ENCODE measurements at places on chromosomes 1 and 21.

DNA sequence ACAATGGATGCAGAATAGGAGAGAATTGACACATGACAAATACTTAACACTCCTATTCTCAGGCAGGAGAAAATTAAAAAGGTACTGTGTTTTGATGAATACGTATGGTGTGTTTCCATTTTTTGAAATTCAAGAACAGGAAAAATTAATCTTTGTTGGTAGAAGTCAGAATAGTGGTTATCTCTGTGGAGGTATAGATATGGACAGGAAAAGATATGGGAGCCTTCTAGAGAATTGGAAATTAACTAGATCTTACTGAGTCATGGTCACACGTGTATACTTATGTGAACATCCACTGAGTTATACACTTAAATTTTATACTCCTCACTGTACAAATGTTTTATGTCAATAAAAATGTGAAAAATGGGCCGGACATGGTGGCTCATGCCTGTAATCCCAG, 9.9 kb upstream of the TUT4 start:
- DNase-seq = no peak

GRCh38 chr1:69914976-69915765, 290.2 kb downstream of the LRRC40 start:
- no peak for DNase-seq

- DNase-seq = no peak
Observed at GRCh38 chr1:217403026-217403720, 227.7 kb downstream of the GPATCH2 start.

DNA sequence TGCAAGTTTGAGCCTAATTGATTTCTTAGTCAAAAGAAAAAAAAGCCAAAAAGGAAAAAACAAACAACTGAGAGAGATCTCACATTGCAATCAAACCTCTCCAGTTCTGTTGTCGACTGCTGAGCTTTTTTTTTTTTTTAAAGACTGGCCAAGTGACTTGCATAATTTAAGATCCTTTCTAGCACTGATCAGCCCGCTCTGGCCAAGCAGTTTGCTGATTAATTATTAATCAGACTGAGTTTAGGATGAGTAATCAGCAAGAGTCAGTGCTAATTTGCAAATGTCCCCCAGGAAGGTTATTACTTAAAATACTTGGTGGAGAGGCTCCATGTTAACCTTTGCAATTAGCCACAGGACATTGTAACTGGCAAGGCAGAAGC, 39.3 kb downstream of the HMGB4 start:
- DNase-seq = no peak

- DNase-seq = no peak
Observed at GRCh38 chr1:29456685-29457435, 220.5 kb downstream of the PTPRU start.

DNA sequence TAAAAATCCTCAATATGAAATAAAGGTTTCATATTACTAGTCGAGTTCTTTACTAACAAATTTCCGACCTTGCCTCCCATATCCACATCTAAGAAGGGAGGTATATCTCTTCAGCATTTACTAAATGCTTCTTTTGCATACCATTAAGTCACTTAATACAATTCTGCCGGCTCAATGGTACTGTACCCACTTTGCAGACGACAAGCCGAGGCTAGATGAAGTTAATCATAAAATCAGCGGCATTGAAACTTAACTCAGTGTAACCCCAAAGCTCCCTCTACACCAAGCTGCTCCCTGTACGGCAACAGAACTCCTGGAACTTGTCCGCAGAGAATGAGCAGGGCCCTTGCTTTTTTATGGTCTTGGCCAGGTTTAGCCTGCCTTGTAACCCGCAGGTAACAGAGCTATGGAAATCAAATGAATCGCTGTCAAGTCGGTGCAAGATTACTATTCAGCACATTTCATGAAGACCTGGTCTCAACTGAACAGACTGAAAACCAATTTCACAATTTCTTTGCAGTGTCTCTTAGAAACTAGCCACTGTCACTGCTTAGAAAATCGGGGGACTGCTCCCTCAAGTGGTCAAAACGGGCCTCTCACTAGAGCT, 738 bp downstream of the INTS7 start:
- no peak for DNase-seq

DNA sequence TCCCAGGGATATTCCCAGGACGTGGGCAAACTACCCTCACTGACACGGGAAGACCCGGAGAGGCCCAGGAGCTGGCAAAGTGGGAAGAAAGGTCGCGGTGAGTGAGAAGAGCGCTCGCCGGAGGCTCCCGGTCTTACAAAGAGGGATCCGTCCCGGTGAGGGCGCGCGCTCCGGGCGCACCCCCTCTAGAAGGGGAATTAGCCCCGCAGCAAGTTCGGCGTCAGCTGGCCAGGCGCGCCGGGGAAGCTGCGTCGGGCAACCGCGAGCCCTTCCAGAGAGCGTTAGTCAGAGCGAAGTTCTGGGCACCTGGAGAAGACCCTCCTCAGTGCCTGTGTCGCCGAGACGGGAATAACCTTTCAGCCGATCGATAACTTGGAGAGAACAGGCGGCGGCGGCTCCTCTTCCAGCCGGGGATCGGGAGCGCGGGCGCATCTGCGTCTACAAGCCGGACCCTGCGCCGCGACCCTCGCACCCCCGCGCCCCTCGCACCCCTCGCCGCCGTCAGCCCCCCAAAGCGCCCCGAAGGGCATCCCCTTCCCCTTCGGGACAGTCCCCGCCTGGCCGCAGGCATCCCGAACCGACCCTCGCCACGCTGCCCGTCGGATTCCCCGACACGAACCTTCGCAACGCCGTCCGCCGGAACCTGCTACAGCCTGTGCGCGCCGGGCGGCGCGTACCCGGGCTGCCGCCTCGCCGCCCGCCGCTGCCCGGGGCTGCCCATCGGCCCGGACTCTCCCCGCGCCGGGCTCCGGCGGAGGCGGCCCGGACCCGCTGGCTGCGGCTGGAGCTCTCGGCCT, 485 bp downstream of the SIPA1L2 start:
- peak; percentile 7 for DNase-seq

- no peak for DNase-seq
Observed at GRCh38 chr21:28154121-28154520, 838.6 kb downstream of the LTN1 start.

- no peak for DNase-seq
Observed at GRCh38 chr1:226754793-226755533, 15.9 kb upstream of the ITPKB start.

GRCh38 chr1:32116531-32116930, 8.7 kb downstream of the KPNA6 start:
- DNase-seq = no peak

- no peak for DNase-seq
Observed at GRCh38 chr21:33132054-33132453, 62.1 kb downstream of the OLIG1 start.
